ENCODE measurements at places on chromosomes 1 and 21. TPM values are rescaled to one million over a fixed set of nuclear protein-coding genes. Genes with fewer than 3 reads are reported as not detected.

DNA sequence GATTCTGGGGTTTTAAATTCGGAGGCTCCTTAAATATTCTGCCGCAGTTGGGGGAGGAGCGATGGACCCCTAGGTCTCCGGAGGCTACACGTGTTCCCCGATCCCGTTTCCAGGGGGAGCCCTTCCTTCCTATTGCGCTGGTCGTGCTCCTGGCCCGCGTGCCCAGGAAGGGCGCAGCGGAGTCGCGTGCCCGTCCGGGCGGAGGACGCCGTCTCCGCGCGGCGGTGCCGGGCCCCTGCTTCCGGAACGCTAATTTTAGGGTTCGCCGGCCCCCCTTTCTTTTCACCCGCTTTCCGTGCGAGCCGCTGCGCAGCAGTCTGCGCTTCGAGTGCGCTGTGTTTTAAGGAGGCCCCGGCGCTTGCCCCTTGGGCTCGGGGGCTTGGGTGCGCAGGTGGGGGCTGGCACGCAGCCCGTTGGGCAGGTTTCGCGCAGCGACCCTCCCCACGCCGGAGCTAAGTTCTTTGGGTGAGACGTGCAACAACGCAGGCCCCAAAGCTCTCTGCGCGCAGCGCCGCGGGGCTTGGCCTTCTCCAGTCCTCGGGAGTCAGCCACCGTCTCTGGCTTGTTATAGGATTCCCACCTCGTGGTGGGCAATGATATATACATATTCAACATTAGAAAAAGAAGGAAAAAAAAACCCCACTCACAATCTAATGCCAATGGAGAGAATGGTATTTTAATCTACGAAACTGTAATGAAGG lies 43.5 kb upstream of the DNAJC6 start:
- H3K27me3 ChIP-seq: no peaks in the 10 kb centered on the region
- DNase-seq: no peak
- H3K36me3 ChIP-seq: no peaks in the 10 kb centered on the region
- H3K27ac ChIP-seq: no peak overlapping the region
- peaks cover 4% of the 10 kb centered on the region for H3K4me1 ChIP-seq

DNA sequence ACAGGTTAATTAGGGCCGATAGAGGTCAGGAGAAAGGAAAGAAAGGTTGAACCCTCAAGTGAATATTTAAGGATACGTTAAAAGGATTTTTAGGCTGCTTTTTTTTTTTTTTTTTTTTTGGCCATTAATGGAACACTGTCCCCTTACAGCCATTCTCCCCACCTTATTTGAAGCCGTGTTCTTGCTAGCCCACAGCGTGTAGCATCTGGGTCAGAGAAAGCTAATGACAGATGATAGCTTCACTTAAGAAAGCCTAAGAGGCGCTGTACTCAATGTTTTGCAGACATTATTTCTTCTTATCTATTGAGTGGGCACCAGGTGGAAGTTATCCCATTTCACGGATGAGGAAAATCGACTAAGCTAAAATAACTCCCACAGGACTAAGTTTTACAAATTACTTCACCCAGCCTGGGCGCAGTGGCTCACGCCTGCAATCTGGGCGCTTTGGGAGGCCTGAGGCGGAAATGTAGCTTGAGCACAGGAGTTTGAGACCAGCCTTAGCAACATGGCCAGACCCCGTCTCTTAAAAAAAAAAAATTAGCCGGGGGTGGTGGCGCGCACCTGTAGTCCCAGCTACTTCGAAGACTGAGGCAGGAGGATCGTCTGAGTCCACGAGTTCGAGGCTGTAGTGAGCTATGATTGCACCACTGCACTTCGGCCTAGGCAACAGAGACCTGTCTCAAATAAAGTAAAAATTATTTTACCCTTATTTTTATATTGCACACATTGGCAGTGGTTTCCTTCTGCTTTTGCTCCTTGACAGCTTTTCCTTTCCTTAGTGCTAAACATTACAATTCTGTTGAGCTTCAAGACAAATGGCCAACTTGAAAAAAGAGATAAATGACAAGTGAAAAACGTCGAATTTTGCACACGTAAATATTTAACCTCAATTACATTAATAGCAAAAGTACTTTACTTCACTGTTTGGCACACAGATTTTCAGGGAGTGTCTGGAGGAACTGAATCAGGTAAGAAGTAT lies 1.1 kb upstream of the PHTF1 start:
- peaks cover 13% of the 10 kb centered on the region for H3K36me3 ChIP-seq
- H3K27ac ChIP-seq: peak overlapping the region; percentile 78
- no peak for DNase-seq

- DNase-seq: no peak
- H3K36me3 ChIP-seq: no peaks in the 10 kb centered on the region
- no peak overlapping the region for H3K4me3 ChIP-seq
- no peak overlapping the region for H3K27ac ChIP-seq
- H3K4me1 ChIP-seq: no peaks in the 10 kb centered on the region
- no peaks in the 10 kb centered on the region for H3K27me3 ChIP-seq
These were observed 32.6 kb downstream of the KCNC4 start for GRCh38 chr1:110242731-110243130.

GRCh38 chr1:6041432-6042062 lies 4.1 kb upstream of the KCNAB2 start:
- no peak overlapping the region for H3K27ac ChIP-seq
- H3K27me3 ChIP-seq: no peaks in the 10 kb centered on the region
- H3K4me1 ChIP-seq: no peaks in the 10 kb centered on the region
- DNase-seq: no peak
- no peaks in the 10 kb centered on the region for H3K36me3 ChIP-seq
- no peak overlapping the region for H3K4me3 ChIP-seq

GRCh38 chr1:230299191-230300006 lies 126.7 kb downstream of the PGBD5 start:
- no peaks in the 10 kb centered on the region for H3K4me1 ChIP-seq
- no peaks in the 10 kb centered on the region for H3K36me3 ChIP-seq
- H3K27me3 ChIP-seq: peaks cover 18% of the 10 kb centered on the region
- DNase-seq: no peak
- no peak overlapping the region for H3K4me3 ChIP-seq
- H3K27ac ChIP-seq: no peak overlapping the region

- H3K27me3 ChIP-seq: no peaks in the 10 kb centered on the region
- H3K27ac ChIP-seq: no peak overlapping the region
- DNase-seq: no peak
- no peaks in the 10 kb centered on the region for H3K4me1 ChIP-seq
These were observed 13.5 kb upstream of the IKBKE start for GRCh38 chr1:206456577-206457370.

GRCh38 chr1:192162376-192162775 lies 4.1 kb downstream of the RGS18 start:
- H3K27me3 ChIP-seq: no peaks in the 10 kb centered on the region
- no peaks in the 10 kb centered on the region for H3K4me1 ChIP-seq
- no peak for DNase-seq

DNA sequence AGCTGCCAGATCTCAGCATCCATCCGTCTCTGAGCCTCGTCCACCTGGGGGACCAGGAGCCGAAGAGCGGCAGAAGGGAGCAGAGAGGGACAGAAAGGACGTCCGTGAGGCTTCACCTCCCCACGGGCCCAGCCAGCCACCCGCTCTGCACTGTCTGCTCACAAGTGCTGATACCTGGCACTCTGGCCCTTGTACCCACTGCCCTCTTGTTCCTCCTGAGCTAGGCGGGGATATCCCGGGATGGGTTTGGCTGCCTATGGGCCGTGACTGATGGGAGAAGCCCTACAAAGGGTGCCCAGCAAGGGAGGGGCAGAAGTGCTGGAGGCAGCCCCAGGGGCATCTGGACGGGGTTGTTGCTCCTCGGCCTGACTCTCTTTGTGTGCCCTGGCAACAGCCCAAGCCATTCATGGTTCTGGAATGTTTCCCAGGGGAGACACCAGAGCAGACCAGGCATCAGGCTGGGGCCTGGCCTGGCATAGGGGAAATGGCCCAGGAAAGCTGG lies 57.6 kb downstream of the LDLRAD2 start:
- H3K4me3 ChIP-seq: no peak overlapping the region
- H3K4me1 ChIP-seq: peaks cover 37% of the 10 kb centered on the region
- H3K27ac ChIP-seq: no peak overlapping the region
- H3K36me3 ChIP-seq: no peaks in the 10 kb centered on the region

FLG2 gene
- total RNA-seq: not detected

CLDN17 gene
- not detected for total RNA-seq

LENEP gene
- total RNA-seq: 1.2 TPM

ANKRD34A gene
- 0.50 TPM for total RNA-seq

ARHGAP29 gene
- 123 TPM for total RNA-seq

NPL gene
- 3.0 TPM for total RNA-seq

Data from PC-9 (cell line).